ENCODE measurements at places on chromosomes 12 and 14. TPM values are rescaled to one million over a fixed set of nuclear protein-coding genes. Genes with fewer than 3 reads are reported as not detected.

The CPNE8 gene
- total RNA-seq: 5.5 TPM

The OR6C2 gene
- total RNA-seq: not detected

The IL22 gene
- total RNA-seq: 3.1 TPM

The FAM90A1 gene
- 0.31 TPM for total RNA-seq

The APOLD1 gene
- 5.2 TPM for total RNA-seq

The TRPV4 gene
- not detected for total RNA-seq

The RHEBL1 gene
- 11.8 TPM for total RNA-seq

The DHH gene
- 0.07 TPM for total RNA-seq

The CYP46A1 gene
- 0.02 TPM for total RNA-seq

DNA sequence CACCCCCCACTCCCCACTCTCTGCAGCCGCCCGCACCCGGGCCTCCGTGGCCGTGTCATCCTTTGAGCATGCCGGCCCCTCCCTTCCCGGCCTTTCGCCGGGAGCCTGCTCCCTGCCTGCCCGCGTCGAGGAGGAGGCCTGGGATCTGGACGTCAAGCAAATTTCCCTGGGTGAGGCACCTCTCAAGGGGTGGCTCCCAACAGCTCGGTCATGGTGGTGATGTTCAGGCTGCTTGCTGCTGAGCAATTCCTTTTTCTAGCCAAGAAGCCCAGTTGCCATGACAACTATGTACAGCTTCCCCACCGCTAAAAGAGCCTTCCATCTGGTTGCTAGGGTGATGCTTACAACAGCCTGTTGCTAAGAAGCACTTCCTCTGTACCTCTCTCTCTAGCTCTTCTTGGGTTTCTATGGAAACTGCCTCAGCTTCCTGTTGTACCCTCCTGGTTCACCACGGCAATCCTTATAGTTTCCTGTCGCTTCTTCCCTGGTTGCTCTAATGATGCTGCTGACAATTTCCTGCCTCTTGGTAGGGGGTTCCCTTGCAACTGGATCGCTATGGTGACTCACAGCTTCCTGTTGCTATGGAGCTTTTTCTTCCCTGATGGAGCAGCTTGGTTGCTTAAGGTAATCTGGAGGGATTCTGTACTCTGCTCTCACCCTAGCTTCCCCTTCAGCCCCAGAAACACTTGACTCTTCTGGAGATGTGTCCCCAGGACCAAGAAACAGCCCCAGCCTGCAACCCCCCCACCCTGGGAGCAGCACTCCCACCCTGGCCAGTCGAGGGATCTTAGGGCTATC, 11.0 kb downstream of the ZNF219 start:
- peak; percentile 93 for DNase-seq
- H3K27me3 ChIP-seq: no peaks in the 10 kb centered on the region
- H3K27ac ChIP-seq: peak overlapping the region; percentile 70
- H3K4me1 ChIP-seq: peaks cover 23% of the 10 kb centered on the region

- H3K4me3 ChIP-seq: no peak overlapping the region
- no peaks in the 10 kb centered on the region for H3K36me3 ChIP-seq
- peaks cover 10% of the 10 kb centered on the region for H3K27me3 ChIP-seq
- no peak for DNase-seq
- H3K4me1 ChIP-seq: no peaks in the 10 kb centered on the region
These were observed 82.5 kb upstream of the HOXC13 start for GRCh38 chr12:53856132-53856531.

- no peak overlapping the region for H3K27ac ChIP-seq
- no peak for DNase-seq
- H3K4me1 ChIP-seq: peaks cover 9% of the 10 kb centered on the region
- H3K36me3 ChIP-seq: peaks cover 65% of the 10 kb centered on the region
These were observed 33.7 kb downstream of the MDM2 start for GRCh38 chr12:68841717-68842116.

- no peak overlapping the region for H3K27ac ChIP-seq
- DNase-seq: no peak
- H3K4me1 ChIP-seq: no peaks in the 10 kb centered on the region
- H3K4me3 ChIP-seq: no peak overlapping the region
These were observed 24.0 kb upstream of the PKP2 start for GRCh38 chr12:32920506-32921085.

DNA sequence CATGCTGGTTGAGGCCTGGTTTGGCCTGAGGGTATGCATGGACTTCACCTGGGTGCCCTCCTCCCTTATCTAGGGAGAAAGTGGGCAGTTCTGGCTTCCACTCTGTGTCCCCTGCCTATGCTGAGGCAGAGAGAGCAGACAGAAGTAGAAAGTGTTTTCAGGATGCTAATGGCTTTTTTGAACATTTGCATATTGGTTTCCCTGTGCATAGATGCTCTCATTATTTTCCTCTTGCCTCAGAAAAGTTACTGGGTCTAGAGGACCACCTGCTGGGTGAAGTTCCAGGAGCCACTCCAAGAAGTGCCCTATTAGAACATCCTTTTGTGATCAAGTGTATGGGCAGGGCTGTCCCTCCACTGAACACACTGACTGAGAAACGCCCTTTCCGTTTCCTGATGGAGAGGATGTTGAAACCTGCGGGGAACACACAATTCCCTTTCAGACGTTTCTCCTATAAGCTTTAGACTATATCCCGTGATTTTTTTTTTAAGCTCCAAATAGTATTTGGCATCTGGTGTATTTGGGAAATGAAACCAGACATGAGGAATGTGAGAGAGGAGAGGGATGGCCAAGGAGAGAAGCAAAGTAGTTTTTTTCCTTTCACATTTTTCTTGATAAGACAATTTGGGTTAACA, 66.6 kb downstream of the DAAM1 start:
- no peaks in the 10 kb centered on the region for H3K4me1 ChIP-seq
- no peaks in the 10 kb centered on the region for H3K36me3 ChIP-seq
- peaks cover 3% of the 10 kb centered on the region for H3K27me3 ChIP-seq

- H3K27ac ChIP-seq: no peak overlapping the region
- no peak for DNase-seq
- H3K36me3 ChIP-seq: no peaks in the 10 kb centered on the region
- H3K27me3 ChIP-seq: no peaks in the 10 kb centered on the region
These were observed 1046.9 kb downstream of the AACS start for GRCh38 chr12:126112141-126112540.

DNA sequence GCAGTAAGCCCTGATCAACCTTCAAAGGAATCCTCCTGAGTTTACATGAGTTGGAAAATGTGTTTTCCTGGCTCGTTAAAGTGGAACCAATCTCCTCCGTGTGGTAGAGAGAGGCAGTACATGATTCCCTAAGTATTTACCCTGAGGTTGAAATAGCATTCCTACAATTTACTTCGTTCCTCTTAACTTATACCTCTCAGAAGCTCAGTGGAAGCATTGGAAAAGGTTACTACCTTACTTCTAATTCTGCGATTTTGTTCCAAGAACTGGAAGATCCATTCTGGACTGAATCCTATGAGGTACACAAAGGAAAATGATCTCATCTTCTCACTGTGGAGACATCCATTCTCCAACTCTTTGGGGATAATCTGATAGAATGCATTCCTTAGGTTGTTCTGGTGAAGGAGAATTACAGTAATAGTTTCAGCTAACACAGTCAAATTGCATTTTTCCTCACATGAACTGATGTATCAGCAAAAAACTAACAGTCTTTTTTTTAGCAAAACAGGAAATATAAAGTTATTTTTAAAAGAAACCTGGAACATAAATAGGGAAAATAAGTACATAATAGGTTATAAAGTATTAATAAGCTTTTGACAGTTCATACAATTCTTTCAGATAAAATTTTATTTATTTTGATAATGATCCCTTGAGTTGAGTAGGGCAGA, 475.6 kb downstream of the PDZRN4 start:
- H3K36me3 ChIP-seq: no peaks in the 10 kb centered on the region
- no peak for DNase-seq
- H3K27ac ChIP-seq: no peak overlapping the region

- peaks cover 33% of the 10 kb centered on the region for H3K36me3 ChIP-seq
- DNase-seq: no peak
- no peak within 1 kb of the TSS for H3K4me3 ChIP-seq
- no peaks in the 10 kb centered on the region for H3K27me3 ChIP-seq
- H3K27ac ChIP-seq: no peak within 1 kb of the TSS
These were observed at the start of gene SLC39A2 for GRCh38 chr14:20998674-20999366. TSS of gene SLC39A2 (plus strand) at chr14:20999293. CDS start at chr14:20999447, 154 bp downstream.

- no peak for DNase-seq
- H3K4me3 ChIP-seq: no peak overlapping the region
- H3K36me3 ChIP-seq: peaks cover 23% of the 10 kb centered on the region
- no peaks in the 10 kb centered on the region for H3K27me3 ChIP-seq
These were observed 36.7 kb downstream of the SPTLC2 start for GRCh38 chr14:77579780-77580179.

- DNase-seq: no peak
- no peaks in the 10 kb centered on the region for H3K36me3 ChIP-seq
- no peak overlapping the region for H3K4me3 ChIP-seq
- no peak overlapping the region for H3K27ac ChIP-seq
- no peaks in the 10 kb centered on the region for H3K27me3 ChIP-seq
These were observed 249.6 kb upstream of the TBX3 start for GRCh38 chr12:114933428-114934160.

- no peak overlapping the region for H3K4me3 ChIP-seq
- H3K36me3 ChIP-seq: no peaks in the 10 kb centered on the region
- H3K4me1 ChIP-seq: no peaks in the 10 kb centered on the region
- DNase-seq: no peak
These were observed 188.4 kb downstream of the MSRB3 start for GRCh38 chr12:65466911-65467310.

DNA sequence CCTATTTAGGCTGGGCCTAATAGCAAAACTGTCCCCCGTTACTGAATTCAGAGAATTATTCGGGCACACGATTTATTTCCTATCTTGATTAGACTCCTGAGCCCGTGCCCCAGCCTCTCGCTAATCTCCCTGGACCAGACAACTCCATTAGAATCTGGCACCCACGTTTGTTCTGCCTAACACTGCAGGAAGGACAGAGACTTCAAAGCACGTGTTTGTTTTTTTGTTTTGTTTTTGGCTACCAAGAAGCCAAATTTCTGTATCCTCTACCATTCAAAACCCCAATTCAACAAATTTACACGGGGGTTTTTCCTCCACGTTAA, 4.8 kb downstream of the USP44 start:
- H3K36me3 ChIP-seq: peaks cover 2% of the 10 kb centered on the region
- H3K4me3 ChIP-seq: no peak overlapping the region
- peaks cover 30% of the 10 kb centered on the region for H3K4me1 ChIP-seq

DNA sequence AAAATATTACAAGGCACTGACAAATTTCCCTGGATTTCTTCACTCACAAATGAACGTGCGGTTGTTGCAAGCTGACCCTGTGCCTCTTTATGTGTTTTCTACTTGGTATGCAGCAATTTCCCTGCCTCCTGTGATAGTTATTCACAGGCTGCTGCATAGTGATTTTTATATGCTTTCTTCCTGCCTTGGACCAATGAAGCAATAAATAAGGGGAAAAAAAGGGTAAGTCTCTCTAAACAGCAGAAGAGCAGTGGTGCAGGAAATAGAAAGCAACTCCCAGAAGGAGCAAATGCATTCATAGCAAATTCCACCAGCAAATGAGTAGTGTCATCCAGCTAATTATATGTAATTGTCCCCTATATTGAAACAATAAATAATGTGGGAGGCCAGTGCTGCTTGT, 737.9 kb downstream of the GALC start:
- no peak overlapping the region for H3K4me3 ChIP-seq
- no peaks in the 10 kb centered on the region for H3K27me3 ChIP-seq
- no peak for DNase-seq

DNA sequence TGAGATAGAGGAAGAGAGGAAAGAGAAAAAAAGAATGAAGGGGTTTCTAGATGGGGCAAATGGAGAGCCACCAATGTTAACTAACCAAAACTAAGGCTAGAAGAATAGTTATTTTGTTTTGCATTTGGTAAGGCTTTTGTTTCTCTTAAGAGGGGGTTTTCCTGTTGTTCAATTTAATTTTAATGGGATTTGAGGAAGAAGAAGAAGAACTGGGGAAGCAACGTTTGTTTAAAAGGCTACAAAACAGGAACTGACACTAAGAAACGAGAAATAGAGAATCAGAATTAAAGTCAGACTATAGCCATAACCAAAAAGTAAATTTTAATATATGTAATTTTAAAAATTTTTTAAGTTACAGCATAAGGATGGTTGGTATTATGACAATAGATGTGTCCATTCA, 13.7 kb downstream of the TXNDC16 start:
- no peak for DNase-seq
- H3K27me3 ChIP-seq: no peaks in the 10 kb centered on the region
- H3K4me3 ChIP-seq: no peak overlapping the region
- no peak overlapping the region for H3K27ac ChIP-seq
- peaks cover 43% of the 10 kb centered on the region for H3K36me3 ChIP-seq
- peaks cover 5% of the 10 kb centered on the region for H3K4me1 ChIP-seq

DNA sequence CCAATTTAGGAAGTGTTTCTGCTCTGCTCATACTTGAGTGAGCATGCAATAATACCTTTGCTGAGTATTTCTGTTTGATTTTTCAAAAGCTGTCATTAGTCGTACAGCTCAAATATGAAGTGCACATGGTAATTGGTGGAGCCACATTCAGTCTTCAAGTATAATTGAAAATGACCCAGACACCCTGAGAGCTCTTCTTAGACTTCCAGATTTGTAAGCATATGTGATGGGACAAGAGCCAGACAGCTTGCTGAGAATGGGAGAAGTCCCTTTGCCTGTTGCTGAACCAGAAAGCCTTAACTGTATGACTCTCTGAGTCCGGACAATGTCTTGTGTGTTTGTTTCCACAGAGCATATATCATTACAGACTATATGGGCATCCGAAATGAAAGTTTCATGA, 307.3 kb downstream of the TMEM117 start:
- H3K27ac ChIP-seq: no peak overlapping the region
- H3K4me1 ChIP-seq: no peaks in the 10 kb centered on the region
- no peak for DNase-seq
- H3K27me3 ChIP-seq: no peaks in the 10 kb centered on the region

DNA sequence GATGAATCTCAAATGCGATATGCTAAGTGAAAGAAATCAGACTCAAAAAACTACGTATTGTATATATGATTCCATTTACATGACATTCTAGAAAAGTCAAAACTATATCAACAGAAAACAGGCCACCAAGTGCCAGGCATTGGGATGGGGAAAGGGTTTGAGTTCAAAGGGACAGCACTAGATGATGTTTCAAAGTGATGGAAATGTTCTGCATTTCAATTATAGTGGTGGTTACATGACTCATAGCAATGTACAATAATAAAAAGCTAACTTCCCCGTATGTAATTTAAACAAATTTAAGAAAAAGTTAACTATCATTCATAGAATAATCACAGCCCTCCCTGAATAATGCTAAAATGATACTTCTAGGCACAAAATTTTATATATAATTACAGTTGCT, 13.5 kb downstream of the HECTD1 start:
- H3K27me3 ChIP-seq: no peaks in the 10 kb centered on the region
- peaks cover 35% of the 10 kb centered on the region for H3K36me3 ChIP-seq
- H3K4me1 ChIP-seq: peaks cover 25% of the 10 kb centered on the region
- H3K4me3 ChIP-seq: no peak overlapping the region
- no peak for DNase-seq

GRCh38 chr12:114733919-114734318, 49.9 kb upstream of the TBX3 start:
- no peak for DNase-seq
- H3K36me3 ChIP-seq: no peaks in the 10 kb centered on the region
- no peaks in the 10 kb centered on the region for H3K4me1 ChIP-seq
- H3K27me3 ChIP-seq: peaks cover 23% of the 10 kb centered on the region

GRCh38 chr12:52651726-52652261, at the start of gene KRT2:
TSS of gene KRT2 (minus strand) at chr12:52652211. CDS start at chr12:52652142, 69 bp downstream.
- peaks cover 2% of the 10 kb centered on the region for H3K36me3 ChIP-seq
- peaks cover 22% of the 10 kb centered on the region for H3K4me1 ChIP-seq
- H3K27ac ChIP-seq: no peak within 1 kb of the TSS
- peaks cover 24% of the 10 kb centered on the region for H3K27me3 ChIP-seq

- H3K4me3 ChIP-seq: no peak overlapping the region
- no peak for DNase-seq
- H3K36me3 ChIP-seq: peaks cover 36% of the 10 kb centered on the region
- H3K27me3 ChIP-seq: no peaks in the 10 kb centered on the region
These were observed 71.5 kb downstream of the PPP2R5C start for GRCh38 chr14:101833045-101833444.

Data from activated CD4-positive, alpha-beta T cell treated with anti-CD3 and anti-CD28 coated beads, Interleukin-2, amount 10 ng/mL, durations not matched to agents 24 days and 14 days (primary cell).